Fibroblast of villous mesenchyme (primary cell): ENCODE measurements at places on chromosomes 6 and 20. TPM values are rescaled to one million over a fixed set of nuclear protein-coding genes. Genes with fewer than 3 reads are reported as not detected.

Gene KCNG1
- total RNA-seq: 3.0 and 22.9 TPM in 2 replicates

Gene CNKSR3
- total RNA-seq: 3.2 and 4.7 TPM in 2 replicates

Gene EMILIN3
- total RNA-seq: under 0.01 TPM in 1 of 2 replicates, not detected in the other

Gene ADGRF1
- total RNA-seq: under 0.01 TPM in 1 of 2 replicates, not detected in the other

Gene MYBL2
- 11.7 and 13.2 TPM in 2 replicates for total RNA-seq

Gene SRC
- 20.3 and 20.6 TPM in 2 replicates for total RNA-seq

Gene PTCRA
- total RNA-seq: not detected in 2 replicates

Gene HAO1
- total RNA-seq: not detected in 2 replicates

Gene CSTF1
- total RNA-seq: 22.9 and 40.6 TPM in 2 replicates

Gene NCOA5
- total RNA-seq: 15.5 and 18.6 TPM in 2 replicates

Gene LHFPL5
- not detected in 2 replicates for total RNA-seq

Gene CFB
- total RNA-seq: 3.5 and 12.1 TPM in 2 replicates

Gene PLA2G7
- not detected in 2 replicates for total RNA-seq

Gene PRSS35
- total RNA-seq: 5.2 and 15.1 TPM in 2 replicates
